ENCODE measurements at places on chromosomes 3 and 15.

DNA sequence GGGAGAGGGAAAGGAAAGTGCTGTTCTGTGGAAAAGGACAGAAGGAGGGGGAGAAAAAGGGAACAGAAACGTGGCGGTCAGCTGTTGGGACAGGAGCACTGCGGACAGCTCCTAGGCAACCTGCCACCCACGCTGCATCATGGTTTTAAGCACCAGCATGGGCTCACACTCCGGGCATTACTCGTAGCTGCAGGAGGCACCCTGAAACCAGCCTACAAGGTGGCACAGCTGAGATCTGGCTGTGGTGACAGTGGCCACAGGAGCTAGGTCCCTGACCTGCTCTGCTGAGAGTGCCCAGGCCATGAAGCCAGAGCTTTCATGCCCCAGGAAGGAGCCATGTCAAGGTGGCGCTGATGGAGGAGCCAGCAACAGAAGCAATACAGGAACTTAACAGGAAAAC is 161.4 kb upstream of the ST8SIA2 start:
- DNase-seq = no peak

GRCh38 chr3:177710506-177710905 is 513.2 kb upstream of the TBL1XR1 start:
- no peak for DNase-seq

DNA sequence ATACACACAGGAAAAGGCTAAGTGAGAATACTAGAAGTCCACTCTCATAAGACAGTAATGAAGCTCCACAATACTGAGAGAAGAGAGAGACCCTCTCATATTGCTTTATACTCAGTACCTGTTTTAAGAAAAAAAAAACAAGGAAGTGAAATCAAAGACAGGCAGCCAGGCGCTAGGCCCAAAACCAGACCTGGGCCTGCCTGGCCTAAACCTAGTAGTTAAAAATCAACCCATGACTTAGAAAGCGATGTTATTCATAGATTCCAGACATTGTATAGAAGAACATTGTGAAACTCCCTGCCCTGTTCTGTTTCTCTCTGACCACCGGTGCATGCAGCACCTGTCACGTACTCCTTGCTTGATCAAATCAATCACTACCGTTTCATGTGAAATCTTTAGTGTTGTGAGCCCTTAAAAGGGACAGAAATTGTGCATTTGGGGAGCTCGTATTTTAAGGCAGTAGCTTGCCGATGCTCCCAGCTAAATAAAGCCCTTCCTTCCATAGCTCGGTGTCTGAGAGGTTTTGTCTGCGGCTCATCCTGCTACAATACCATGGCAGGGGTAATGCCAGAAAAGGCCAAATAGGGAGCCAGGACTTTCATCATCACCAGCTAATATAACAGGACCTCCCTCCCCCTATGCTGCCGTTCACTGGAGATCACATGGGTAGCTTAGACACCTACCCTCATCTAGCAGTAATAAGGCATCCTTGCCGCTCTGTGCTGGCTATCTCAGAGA is 1294.1 kb downstream of the NSUN3 start:
- no peak for DNase-seq

DNA sequence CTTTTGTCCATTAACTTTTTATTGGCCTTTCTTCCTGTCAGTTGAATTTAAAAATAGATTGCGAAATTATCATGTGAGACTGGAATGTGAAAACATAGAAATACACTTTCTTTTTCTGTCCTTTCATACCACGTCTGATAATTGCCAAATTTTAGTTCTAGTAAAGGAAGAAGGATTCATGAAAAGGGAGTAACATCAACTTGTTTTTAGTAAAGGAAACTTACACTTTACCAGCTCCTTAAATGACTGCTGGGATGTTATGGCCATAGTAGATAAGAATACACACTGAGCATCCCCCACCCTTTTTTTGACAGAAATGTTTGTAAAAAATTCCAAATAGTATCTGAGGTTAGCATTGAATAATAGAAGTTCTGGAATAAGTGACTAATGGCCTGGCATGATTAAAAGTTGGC is 137.9 kb downstream of the NEO1 start:
- no peak for DNase-seq

DNA sequence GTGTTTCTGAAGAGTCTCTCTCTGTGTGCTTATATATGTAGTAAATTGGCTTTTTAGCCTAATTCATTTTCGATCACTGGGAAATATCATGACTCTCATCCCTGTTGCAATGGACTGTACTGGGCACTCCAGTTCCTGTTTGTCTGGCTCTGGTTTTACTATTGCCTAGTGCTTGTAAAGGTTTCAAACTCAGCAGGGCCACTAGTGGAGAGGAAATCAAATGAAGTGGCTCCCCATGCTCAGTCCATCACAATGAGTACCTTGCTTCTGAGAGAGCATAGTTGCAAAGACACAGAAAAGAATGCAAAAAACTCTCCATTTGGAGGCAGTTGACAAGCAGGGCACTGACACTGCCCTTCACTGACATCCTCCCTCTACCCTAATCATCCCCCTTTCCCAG is 167.8 kb downstream of the TAFA4 start:
- DNase-seq = no peak

DNA sequence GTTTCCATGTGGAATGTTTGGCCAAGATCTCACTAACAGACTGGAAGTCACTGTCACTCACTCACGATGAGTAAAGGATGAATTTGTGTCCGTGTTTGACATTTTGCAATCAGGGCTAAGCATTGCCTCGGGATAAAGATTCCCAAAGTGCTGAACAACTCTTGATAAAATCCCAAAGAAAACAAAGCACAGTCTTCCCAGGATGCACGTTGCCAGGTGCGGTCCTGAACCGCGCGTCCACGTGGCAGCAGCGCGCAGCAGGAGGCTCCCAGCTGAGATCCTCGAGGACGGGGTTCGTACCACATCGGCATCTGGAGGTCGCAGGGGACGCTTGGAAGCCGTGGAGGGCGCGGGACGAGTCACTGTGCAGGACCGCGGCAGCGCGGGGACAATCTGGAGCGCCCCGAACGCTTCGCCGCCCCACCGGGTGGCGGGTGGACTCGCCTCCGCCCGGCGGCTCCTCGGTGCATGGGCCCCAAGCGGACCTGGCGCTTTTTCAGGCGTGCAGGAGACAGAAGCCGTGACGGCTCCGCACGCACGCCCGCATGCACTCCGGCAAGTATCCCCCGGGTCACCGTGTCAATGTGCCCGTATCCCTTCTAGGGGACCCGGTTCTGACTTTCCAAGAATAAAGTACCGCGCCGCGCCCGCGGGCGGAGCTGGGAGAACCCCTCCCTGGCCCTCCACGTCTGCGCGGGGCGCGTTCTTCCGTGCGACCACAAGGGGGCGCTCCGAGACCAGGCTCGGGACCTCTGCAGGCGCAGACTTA is 17.7 kb downstream of the CPN2 start:
- DNase-seq = no peak

- no peak for DNase-seq
These were observed 106.0 kb downstream of the KLHL25 start for GRCh38 chr15:85688711-85689110.

DNA sequence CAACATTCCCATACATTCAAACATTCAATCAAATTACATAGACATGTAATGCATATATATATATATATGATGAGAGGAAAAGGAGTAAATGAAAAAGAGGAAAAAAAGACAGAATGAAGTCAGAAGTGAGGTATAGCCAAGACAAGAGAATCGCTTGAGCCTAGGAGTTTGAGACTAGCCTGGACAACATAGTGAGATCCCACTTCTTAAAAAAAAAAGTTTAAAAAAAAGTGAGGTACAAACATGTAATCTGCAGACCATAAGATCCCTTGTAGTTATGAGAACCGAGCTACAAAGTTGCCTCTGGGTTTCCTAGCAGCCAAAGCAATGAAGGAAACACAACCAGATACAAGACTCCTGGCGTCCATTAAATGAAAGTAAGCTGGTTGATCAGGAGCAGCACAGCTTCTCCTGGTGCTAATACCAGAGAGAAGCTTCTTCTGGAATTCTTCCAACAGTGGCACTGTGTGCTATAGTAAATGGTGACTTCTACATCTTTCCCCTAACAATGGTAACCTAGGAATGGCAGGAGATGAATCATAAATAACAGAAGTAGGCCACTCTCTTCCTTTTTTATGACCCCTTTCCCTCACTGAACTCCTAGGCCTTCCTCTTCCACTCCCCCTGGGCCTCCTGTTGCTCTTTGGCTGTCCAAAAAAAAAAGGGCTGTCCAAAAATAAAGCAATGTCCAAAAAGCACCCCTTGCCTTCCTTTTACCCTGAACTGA is 3.5 kb downstream of the KCNMB3 start:
- no peak for DNase-seq

DNA sequence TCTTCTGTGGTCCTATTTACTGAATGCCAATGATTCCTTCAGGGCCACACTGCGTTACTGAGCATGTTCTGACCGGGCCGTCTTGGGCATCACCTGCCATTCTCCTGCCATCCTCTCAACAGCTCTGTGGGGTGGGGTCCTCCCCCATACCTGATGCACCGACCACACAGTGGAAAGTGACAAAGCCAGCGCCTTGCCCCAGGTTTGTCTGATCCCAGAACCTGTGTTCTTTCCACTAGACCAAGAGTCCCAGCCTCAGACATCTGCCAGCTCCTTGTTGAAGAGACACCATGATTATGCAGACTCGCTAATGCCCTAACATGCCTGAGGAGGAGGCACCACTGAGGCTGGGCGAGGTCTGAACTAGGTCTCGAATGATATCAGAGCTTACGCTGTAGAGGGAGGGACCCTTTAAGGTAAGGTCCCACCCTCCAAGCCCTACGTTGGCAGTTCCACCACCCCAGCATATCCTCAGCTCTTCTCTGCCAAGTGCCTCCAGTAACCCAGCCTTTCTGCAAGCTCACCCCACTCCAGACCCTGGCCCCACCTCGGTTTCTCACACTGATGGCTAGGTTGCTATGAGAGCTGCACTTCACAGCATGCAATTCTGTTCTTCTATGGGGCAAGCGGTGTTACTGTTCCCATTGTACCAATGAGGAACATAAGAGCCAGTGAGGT is 29.8 kb upstream of the PLXNA1 start:
- DNase-seq = no peak

GRCh38 chr3:158642474-158643210 is 1.7 kb upstream of the GFM1 start:
- no peak for DNase-seq

GRCh38 chr3:100518983-100519382 is 26.6 kb downstream of the TMEM45A start:
- DNase-seq = no peak

DNA sequence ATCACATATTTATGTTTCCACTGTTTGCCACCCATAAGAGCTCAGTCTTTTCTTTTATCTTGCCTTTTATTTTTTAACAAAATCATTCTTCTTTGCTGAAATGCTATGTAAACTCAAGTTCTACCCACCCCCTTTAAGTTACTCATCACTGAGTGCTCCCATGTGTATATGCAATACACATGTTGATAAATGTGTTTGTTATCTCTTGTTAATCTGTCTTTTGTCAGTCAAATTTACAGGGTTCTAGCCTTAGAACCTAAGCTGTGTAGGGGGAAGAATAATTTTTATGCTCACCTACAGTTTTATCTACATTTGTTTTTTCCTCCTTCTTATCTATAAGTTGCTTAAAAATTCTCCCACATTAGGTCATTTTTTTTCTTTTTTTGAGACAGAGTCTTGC is 1195.9 kb downstream of the ROBO2 start:
- DNase-seq = no peak

DNA sequence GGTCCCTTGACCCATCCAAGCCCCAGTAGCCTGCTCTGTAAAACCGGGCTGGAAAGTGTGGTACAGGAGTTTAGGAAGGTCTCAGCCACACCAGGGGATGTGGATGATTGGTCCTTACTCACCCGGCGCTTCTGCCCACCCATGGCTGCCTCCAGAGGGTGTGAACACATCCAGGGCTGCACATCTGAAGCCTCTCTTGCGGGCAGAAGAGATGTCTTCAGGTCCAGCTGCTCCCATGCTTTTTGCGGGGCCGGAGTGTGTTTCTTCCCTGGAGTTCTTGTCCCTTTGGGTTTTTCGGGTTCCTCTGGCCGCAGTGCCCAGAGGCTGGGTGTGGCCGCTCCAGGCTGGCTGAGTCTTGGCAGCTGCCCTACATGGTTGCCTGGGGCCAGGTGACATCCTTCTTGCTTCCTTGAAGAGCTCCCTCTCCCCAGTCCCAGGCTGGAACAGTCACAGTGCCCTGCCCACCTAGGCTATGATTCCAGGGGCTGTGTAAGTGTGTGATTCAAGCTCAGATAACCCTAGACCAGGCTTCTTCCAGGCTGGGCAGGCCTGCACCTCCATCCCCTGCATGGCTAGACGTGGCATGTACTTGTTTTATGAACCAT is 33.9 kb downstream of the HDAC11 start:
- no peak for DNase-seq

DNA sequence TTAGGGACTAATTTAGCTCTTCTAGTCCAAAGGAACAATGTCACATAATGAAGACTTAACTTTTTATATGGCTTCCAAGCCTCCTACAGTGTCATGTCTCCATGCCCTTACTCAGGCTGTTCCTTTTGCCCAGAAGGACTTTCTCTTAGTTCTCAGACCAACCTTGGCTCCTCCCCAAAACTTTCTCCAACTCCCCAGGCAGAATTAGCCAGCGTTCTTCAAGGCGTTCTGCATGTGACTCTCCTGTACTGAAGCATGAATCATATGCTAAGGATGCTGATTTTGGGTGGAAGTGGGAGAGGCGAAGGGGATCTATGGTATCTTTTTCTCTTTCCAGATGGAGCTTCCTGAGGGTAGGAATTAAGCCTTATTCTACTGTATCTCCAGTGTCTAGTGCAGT is 335.1 kb upstream of the ICE2 start:
- DNase-seq = no peak

- no peak for DNase-seq
These were observed 69.4 kb downstream of the EPHB3 start for GRCh38 chr3:184630861-184631471.

- no peak for DNase-seq
These were observed 282.7 kb upstream of the SEMA6D start for GRCh38 chr15:47434596-47434995.

DNA sequence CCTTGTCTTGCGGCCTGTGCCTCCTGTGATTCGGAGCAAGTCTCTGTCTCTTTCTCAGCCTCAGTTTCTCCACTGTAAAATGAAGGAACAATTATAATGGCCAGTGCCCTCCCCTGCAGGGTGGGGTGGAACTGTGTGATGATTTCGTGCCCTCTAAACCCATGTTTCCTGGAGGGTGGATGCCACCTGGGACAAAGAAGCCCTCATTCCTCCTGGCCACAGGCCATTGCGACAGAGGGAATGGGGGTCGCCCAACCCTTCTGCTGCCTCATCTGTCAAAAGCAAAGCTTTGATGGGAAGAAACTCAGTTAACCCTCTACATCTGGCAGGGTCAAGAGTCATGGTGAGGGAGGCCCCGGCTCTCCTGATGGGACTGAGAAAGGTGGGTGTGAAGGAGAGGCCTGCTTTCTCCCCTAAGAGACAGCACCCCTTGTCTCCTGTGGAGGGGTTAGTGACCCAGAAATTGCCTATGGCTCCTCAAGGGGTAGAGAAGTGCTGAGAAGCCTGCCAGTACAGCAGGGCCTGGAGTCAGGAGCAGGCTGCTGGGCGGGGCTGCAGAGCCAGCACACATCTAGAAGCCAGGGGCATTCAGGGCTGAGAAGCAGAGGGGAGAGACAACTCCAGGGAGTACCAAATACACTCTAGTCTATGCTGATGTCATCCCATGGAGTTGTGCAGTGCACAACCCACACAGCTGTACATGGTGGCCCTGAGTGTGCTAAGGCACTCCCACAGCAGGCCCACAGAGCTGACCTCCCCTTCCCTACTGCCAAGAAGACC is 61.0 kb downstream of the PLXNA1 start:
- DNase-seq = no peak
